ENCODE measurements at places on chromosomes 7 and 10. TPM values are rescaled to one million over a fixed set of nuclear protein-coding genes. Genes with fewer than 3 reads are reported as not detected.

Gene TUBB8
- total RNA-seq, result not detected

Gene PON1
- 1.00 TPM for total RNA-seq

Gene PDE6C
- not detected for total RNA-seq

Gene SHOC2
- 80.7 TPM for total RNA-seq

Gene GJD4
- total RNA-seq, result not detected

Gene SMO
- 20.0 TPM for total RNA-seq

DNA sequence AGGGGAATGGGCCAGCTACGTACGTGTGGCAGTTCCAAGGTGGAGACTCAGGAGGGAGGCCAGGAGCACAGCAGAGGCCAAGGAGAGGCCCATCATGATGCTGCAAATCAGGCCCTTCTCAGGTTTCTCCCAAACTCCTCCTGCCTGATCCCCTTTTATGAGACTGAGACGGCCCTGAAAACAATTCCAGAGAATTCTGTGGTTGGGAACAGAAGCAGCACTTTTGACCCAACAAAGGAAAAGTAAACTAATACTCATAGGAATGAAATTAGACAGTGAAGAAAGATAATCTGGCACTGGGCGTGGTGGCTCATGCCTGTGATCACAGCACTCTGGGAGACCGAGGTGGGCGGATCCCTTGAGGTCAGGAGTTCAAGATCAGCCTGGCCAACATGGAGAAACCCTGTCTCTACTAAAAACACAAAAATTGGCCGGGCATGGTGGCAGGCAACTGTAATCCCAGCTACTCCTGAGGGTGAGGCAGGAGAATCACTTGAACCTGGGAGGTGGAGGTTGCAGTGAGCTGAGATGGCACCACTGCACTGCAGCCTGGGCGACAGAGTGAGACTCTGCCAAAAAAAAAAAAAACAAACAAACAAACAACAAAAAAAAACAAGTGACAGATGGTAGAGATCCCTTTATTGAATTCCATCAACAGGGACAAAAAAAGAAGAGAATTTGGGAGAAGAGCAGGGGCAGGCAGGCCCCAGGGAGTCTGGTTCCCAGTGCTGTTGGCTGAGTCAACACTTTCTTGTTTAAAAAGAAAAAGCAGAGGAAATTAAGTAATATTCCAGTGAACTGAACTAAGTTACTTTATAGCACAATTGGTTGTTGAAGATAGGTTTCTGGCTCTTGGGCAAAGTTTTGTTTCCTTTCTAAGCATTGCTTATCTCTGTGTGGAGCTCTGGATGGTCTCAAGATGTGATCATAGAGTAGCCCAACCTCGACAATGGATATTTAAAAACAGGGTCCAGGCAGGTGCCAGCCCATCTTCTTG, at the start of gene CCL26:
Gene CCL26 (minus strand): TSS at position 131 of the 997 bp plus-strand sequence. CDS start 35 bp downstream, at position 96.
- DNase-seq, result peak; percentile 93

- no peak for DNase-seq
These were observed 14.8 kb downstream of the ADGRA1 start for GRCh38 chr10:133102415-133103095.

DNA sequence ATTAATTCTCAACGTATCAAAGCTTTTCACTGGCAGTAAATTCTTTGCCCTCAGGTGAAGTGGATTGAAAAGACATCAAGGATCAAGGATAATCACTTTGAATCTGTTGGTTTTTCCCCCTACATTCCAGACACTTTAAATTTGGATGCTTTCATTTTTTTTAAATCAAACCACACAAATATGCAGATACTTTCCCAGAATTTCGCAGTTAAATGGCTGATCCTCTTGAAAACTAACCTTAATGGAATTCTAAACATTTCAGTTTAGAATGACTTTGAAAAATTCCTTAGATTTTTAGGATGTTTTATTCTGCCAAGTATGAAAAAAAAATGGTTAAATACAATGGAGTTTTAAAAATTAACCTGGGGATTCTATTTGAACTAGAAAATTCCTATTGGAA, 325.9 kb downstream of the GFRA1 start:
- DNase-seq, result peak; percentile 76

DNA sequence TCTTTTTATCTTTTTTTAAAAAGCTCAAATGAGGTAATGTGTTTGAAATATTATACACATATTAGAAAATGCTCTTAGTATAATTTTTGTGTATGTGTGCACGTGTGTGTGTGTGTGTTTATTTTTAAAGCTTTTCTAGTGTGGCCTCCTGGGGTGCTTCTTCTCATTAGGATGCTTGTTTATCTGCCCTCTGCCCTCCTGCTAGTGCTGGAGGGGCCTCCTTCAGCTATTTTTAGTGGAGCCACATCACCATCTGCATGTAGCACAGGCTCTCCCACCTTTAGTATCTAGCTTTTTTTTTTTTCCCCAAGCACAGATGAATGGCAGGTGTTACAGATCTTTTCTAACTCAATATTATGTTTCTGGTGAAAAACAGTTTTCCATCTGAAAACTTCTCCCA, 155.7 kb upstream of the TMEM229A start:
- no peak for DNase-seq

GRCh38 chr10:38226385-38226784, 132.2 kb downstream of the ZNF37A start:
- DNase-seq, result no peak

- DNase-seq, result no peak
These were observed 183.3 kb upstream of the PRKCQ start for GRCh38 chr10:6763423-6763822.

GRCh38 chr7:2036786-2037185, 196.0 kb downstream of the MAD1L1 start:
- no peak for DNase-seq

Measured in astrocyte (in vitro differentiated cells and primary cell).